ENCODE measurements at places on chromosomes 11 and 22.

DNA sequence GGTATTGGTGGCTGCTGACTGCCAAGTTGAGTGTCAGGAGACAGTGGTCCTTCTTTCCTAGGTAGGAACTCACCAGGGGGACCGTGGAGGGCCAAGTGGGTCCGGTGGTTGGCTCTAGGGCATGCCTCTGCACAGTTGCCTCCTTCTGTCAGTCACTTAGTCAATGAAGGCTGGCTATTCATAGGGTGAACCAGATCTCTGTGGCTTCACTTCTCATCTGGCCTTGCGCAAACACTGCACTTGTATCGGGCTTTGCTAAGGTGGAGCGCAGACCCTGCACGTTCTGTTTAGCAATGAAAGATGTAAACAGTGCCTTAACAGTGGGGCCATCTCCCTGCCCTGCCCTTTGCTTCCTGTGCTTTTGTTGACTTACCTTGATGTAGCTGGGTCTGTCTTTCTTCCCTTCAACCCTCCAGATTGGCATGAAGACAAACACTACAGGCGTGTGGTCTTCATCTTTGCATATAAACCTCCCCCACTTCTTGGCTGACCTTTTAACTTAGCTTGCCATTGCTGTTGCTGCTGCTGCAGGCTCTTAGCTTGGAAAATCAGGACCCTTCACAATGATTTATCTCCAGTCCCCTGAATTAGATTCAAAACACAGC, 6.7 kb upstream of the SORL1-AS1 start:
- no peak for DNase-seq

GRCh38 chr11:66289548-66290329, 796 bp upstream of the YIF1A start:
- no peak for DNase-seq

GRCh38 chr11:27460158-27460978, 12.2 kb downstream of the LGR4 start:
- no peak for DNase-seq

DNA sequence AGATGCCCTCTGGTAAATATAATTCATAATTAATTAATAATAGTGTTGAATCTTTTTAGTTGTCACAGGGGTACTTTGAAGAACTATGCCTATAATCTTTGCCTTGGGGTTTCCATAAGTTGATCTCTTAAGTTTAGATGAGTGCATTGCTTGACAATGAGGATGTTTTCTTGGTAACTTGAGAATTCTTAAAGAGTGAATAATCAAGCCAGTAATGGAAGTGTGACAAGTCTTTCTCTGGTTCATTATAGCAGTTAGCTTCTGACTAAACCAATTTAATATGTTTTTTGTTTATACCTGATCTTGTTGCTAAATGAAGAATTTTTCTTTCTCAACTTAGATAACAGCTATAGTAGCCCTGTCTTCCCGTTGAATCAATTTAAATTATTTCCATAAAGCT, 46.2 kb downstream of the ATXN10 start:
- peak; percentile 35 for DNase-seq

DNA sequence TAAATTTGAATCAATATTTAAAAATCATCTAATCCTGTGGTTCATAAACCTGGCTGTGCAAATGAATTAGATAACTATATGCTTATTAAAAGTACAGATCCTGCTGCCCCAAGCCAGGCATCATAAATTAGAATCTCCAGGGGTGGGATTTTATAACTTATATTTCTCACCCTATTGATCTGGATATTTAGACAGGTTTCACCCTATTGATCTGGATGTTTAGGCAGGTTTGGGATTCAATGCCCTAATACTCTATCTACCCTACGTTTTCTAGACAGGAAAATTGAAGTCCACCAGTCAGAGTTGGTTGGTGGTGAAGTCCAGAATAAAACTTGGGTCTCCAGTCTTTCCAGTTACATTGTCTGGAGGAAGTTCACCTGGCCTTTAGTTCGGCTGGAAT, 2.6 kb downstream of the OR8B8 start:
- no peak for DNase-seq

- peak; percentile 44 for DNase-seq
Observed at GRCh38 chr11:47411884-47412746, 3.7 kb downstream of the SLC39A13 start.

DNA sequence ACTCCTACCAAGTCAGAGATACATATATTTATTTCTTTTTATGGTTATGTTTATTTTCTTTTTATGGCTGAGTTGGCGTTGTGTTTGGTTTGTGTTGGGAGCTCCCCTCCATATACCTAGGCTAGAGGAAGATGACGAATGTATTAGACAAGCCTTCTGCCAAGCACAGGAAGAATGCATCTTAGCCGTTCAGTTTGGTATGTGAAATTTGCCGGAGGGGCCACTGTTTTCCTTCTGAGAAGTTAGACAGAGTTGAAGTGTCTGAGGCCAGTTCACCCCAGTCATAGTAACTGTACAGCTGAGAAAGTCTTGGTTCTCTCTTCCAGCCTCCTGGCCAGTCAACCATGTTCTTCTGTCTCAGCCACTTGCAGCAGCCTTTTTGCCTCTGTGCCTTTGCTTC, 29.8 kb downstream of the TEAD1 start:
- DNase-seq, result peak; percentile 64
